ENCODE measurements at places on chromosomes 6 and 20. TPM values are rescaled to one million over a fixed set of nuclear protein-coding genes. Genes with fewer than 3 reads are reported as not detected.

SPATA2 gene
- polyA plus RNA-seq, result 7.1 TPM

CDH22 gene
- polyA plus RNA-seq, result not detected

MYMX gene
- not detected for polyA plus RNA-seq

ADGRF5 gene
- not detected for polyA plus RNA-seq

GPX6 gene
- polyA plus RNA-seq, result not detected

MUCL3 gene
- not detected for polyA plus RNA-seq

LKAAEAR1 gene
- polyA plus RNA-seq, result 0.83 TPM

LHFPL5 gene
- polyA plus RNA-seq, result not detected

PTK7 gene
- polyA plus RNA-seq, result not detected

TMEM74B gene
- polyA plus RNA-seq, result 0.80 TPM

ARMH2 gene
- polyA plus RNA-seq, result 0.50 TPM

RAD21L1 gene
- polyA plus RNA-seq, result not detected

CCM2L gene
- not detected for polyA plus RNA-seq

HLA-DQA1 gene
- polyA plus RNA-seq, result 377 TPM

TFB1M gene
- 13.3 TPM for polyA plus RNA-seq

RIPPLY2 gene
- polyA plus RNA-seq, result not detected

TSPO2 gene
- not detected for polyA plus RNA-seq

GPR63 gene
- polyA plus RNA-seq, result not detected

TNFRSF6B gene
- not detected for polyA plus RNA-seq
